ENCODE measurements at places on chromosomes 5 and 9.

DNA sequence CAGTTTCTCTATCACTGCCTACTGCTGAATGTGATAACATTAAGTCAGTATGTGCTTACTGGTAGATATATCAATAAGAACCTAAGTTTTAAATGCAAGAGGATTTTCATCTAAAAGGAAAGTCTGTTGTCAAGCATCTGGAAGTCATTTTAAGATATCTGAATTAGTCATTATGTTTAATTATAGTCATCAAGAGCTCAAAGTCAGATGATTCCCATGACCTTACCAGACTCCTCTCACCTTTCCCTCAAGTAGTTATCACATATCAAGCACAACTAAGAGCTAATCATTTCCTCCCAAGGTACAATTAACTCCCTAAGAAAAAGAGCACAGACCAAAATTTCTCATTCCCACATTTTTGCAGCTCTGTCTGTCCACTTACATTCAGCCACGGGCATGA lies 45.5 kb downstream of the PUM3 start:
- no peak for DNase-seq

- DNase-seq: no peak
Measured at GRCh38 chr9:89705651-89706050, 100.8 kb downstream of the GADD45G start.

- DNase-seq: no peak
Measured at GRCh38 chr5:82859451-82860140, 217.6 kb downstream of the TMEM167A start.

DNA sequence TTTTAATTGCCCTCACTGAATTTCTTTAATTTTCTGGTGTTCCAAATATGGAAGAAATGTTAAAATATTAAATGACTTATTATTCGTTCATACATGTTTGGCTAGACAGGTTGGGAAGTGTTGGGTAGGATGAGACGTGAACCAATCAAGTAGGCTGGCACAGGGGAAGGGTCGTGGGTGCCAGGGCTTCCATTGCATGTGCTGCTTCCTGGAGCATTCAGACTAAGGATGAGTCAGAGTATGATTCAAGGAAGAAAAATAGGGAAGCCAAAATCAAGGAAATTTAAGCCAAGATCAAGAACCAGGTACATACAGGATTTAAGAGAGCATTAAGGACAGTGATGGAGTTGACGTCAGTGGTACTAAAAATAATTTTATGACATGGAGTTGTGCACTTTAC lies 2068.0 kb downstream of the MAT2B start:
- no peak for DNase-seq

DNA sequence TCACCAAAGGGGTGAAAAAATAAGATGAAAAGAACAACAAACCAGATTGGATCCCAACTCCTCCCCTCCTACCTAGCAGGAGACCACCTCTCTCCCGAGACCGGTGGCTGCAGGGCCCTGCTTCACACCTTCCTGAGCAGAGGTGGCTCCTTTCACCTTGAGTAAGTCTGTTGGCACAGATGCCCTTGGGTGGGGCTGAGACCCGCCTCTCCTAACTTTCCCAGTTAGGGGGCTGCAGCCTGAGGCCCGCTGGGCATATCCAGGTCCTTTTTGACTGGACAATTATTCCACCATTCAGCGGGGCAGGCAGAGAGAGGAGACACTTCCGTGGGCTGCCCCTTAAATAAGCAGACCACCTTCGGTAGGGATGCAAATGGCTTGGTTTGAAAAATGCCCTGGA lies 1.3 kb downstream of the SLC25A48 start:
- no peak for DNase-seq

DNA sequence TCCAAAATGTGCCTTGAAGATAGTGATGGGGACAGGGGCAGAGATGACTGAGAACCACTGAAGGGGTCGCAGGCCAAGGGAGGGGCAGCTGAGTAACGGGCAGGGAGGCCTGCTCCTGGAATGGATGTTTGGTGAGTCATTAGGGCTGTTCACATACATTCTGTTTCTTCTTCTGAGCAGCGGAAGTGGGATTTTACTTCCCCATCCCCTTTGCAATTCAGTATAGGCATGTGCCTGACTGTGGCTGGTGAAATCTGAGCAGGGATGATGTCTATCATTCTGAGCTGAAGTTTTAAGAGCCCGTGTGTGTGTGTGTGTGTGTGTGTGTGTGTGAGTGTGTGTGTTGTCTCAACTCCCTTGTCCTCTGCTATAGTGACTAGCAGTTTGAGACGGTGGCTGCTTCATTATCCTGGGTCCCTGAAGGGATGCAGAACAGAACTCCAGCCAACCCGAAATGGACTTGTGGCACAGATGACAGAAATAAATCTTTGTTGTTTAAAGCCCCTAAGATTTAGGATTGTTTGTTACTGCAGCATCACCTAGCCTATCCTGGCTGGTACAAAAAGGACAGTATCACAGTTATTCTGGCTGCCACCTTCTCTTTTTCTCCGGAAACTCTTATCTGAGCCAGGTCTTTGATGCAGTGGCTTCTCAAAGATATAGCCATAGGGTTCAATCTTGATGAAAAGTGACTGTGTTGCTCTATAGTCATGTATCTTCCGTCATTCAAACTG lies 29.2 kb upstream of the TGFBI start:
- DNase-seq: no peak

GRCh38 chr5:31346896-31347551 lies 153.5 kb downstream of the CDH6 start:
- DNase-seq: no peak
